ENCODE measurements at places on chromosomes 11 and 22.

- DNase-seq = peak; percentile 87
Measured at GRCh38 chr11:12120031-12121008, 9.9 kb downstream of the MICAL2 start.

DNA sequence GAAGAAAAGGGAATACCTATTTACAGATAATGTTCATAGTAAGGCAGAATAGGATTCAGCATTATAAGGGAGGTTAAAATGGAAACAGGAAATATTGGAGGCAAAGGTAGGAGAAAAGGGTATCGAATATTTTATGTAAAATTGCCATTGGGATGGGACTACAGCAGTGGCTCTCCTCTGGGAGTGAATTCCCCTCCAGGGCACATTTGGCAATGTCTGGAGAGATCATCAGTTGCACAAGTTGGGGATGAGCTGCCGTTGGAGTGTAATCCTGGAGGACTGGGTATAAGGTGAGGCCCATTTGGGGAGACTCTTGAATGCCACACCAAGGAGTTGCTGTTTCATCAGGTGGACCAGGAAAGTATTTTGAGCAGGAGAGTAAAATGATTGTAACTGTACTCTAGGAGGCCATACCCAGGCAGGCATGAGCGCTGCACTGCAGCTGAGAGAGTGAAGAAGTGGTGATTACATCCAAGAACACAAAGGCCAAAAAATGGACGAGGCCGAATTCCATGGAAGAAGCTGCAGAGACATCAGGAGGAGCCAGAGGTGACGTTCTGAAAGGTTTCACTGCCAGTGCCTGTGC, 8.7 kb upstream of the ACRV1 start:
- DNase-seq = no peak

DNA sequence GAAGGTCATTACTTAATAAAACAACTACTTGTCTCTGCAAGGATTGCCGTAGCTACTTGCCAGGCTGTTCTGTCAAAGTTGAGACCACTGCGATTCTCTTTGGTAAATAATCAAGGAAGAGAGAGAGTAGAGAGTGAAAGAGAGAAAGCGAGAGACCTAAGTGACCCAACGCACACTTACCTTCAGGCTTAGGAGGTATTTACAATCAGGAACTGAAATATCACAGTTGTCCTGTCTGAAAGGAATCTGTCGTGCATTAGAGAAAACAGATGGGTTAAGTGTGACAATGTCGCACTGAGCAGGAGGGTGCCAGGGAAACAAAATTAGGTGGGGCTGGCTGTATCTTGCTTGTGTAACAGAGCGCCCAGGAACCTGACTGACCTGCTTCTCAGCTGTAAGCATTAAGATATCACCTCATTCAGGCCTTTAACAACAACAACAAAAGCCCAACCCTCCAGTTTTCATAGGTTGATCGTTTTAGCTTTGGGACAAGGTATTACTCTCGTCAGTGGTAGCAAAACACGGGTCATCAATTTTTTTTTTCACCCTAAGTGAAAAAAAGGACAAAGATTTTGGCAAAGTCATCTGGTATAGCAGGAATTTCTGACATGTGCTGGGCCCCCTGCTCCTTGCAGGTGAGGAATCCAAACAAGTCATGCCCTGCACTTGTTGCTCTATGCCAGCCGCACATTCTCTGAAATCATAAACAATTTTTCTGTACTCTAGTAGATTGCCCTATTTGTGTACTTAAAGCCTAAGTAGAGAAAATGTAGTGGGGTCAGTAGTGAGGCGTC, at the start of gene MUC15:
MUC15 (minus strand) TSS at position 403 of the 794 bp plus-strand sequence. CDS start 5,169 bp downstream, outside the sequence.
- no peak for DNase-seq

GRCh38 chr11:96317985-96318384, 25.0 kb downstream of the MAML2 start:
- no peak for DNase-seq

GRCh38 chr22:26287382-26288225, 118.3 kb downstream of the SEZ6L start:
- DNase-seq = no peak

GRCh38 chr22:39094717-39095389, 2.2 kb upstream of the APOBEC3H start:
- no peak for DNase-seq

Data from kidney glomerular epithelial cell (primary cell).